Stimulated activated CD4-positive, alpha-beta T cell treated with anti-CD3 and anti-CD28 coated beads, Interleukin-1b, Interleukin-23, amount 100 ng/mL, for 24 hours (primary cell): ENCODE measurements at places on chromosomes 6 and 20.

GRCh38 chr6:149046822-149047246 is 270.7 kb upstream of the TAB2 start:
- DNase-seq = no peak

DNA sequence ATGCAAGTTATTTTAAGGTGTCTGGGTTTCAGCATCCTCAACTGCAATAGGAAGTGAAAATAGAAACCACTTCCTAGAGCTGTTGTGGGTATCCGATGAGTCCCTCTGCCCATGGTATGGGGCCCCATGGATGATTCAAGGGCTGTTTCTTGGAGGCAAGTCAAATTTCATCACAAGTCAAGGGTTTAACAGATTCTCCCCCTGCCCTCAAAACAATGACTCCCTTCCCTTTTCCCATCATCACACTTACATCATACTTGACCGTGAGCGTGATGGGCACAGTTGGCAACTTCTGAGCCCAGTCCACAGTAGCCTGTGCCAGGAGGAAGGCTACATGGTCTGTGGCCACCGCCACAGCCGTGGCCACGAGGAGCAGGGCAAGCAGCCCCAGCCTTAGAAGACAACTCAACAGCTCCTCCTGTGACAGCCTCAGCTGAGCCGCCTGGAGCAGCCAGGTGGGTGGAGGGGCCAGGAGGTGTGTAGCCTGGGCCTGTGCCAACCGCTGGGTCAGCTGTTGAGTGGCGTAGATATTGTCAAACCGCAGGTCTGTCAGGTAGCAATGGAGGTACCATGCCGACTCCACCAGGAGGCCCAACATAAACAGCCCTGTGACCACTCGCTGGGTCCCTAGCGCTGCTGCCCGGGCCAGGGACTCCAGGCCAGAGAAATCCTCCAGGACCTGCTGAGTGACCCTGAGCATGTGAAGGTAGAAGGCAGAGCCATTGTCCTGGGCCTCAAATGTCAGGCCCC is 5.2 kb downstream of the OCSTAMP start:
- DNase-seq = no peak

- DNase-seq = no peak
Measured at GRCh38 chr20:31708736-31709534, 13.7 kb downstream of the BCL2L1 start.

- DNase-seq = no peak
Measured at GRCh38 chr20:47727170-47727880, 58.0 kb downstream of the SULF2 start.
